ENCODE measurements at places on chromosomes 12 and 14.

DNA sequence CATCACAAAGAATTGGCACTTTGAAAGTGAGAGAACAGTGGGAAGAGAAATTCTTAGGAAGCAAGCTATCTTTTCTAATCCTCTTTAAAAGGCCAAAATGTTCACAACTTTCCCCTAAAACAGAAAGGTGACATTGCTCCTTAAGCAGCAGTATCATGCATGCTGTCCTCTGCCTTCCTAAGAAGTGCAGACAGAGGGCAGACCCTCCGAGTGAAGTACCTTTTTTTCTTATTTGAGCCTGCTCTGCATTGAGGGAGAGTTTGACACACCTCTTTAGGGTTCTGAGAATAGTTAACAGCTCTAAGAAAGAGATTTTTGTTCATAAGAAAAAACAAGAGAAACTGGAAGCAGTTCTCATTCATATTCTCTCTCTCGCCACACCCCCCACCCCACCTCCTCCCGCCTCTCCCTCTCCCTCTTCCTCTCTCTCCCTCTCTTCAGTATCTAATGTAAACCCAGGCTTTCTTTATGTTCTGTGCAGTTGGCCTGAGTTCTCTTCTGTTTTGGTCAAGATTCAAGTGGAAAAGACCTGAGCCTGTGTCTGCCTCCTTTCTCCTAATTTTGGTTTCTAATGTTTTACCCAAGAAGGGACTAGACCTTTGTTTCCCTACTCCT, 709.1 kb downstream of the DIO2 start:
- no peak for DNase-seq

DNA sequence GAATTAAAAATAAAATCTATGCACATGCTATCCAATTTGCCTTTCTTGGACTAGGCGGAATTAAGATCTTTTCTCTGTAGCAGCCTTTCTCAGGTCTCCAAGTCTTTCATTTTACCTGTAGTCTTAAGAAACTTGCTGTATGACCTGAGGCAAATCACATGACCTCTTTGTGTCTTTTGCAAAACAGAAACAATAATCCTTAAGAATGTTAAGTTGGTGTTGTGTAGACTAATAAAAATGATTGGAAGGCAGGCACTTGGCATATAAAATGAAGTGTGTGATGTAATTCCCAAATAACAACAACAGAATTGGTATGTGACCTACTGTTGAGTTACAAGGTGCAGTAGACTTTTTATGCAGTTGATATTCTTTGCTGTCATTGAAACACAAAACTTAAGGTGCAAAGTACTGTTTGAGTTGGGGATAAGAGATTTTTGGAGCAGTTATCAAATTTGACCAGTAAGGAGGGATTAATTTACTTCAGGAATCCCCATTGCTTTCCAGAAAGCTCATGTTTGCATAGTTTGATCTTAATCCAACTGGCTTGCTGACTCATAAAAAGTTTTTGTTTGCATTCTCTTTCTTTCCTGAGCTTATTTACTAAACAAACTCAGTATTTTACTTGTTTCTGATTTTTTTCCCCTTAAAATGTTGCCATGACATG, 51.4 kb downstream of the SUSD6 start:
- no peak for DNase-seq

DNA sequence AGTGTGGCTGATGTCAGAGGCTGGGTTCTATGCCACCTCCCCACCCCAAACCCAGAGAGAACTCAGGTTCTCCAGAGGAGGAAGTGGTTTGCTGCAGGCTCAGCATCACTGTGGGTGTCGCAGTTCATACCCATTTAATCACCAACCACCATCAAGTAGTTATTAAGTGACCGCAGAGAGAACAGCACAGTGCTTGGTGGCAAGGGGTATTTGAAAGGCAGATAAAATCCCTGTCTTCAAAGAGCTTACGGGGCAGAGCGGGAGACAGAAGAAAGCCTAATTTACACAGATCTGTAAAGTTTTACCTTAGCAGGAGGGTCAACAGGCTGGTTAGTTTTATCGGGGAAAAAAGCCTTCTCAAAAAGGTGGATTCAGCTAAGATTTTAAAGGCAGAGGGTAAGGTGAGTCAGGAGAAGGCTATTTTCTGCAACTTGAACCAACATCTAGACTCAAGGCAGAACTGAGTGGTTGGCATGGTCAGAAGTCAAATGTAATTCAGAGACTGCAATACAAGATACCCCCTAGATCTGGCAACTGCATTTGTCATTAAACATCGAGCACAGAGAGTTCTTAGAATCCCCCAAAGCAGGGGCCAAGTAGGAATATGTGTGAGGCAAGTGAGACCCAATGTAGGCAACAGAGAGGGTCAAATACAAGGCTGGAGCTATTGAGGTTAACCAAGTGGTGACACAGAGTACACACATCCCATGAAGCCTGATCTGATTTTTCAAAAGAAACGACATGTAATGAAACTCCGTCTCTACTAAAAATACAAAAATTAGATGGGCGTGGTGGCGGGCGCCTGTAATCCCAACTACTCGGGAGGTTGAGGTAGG, 13.2 kb downstream of the PXN start:
- peak; percentile 89 for DNase-seq

DNA sequence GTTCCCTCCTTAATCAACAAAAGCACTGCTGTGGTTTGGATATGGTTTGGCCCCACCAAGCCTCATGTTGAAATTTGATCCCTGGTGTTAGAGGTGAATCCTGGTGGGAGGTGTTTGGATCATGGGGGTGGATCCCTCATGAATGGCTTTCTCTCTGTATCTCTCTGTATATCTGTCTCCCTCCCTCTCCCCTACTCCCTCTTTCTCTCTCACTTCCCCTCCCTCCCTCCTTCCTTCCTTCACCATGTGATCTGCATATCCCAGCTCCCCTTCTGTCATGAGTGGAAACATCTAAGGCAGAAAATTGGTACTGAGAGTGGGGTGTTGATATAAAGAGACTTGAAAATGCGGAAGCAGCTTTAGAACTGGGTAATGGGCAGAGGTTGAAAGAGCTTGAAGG, 5.2 kb downstream of the GSKIP start:
- DNase-seq, result no peak

DNA sequence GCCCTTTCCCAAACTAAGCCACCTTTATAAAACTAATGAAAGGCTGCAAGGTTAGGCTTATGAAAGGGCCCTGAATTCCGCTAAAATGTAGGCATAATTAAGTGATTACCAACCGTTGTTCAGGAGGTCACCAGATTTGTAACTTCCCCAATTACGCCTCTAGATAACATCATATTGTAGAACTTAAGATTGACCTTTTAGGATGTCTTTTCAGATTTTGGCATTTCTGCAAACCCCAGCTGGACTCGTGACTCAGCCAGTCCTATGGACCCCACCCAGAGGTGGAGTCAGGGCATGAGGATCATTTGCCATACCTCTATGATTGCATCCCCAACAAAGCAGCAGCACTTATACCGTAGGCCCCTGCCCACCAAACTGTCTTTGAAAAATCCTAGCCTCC, 3.7 kb upstream of the LPCAT3 start:
- no peak for DNase-seq

GRCh38 chr14:32343926-32344430, 14.9 kb downstream of the AKAP6 start:
- no peak for DNase-seq

GRCh38 chr14:59036134-59036533, 152.3 kb upstream of the DAAM1 start:
- no peak for DNase-seq

GRCh38 chr12:124185971-124186686, 108.8 kb upstream of the RFLNA start:
- no peak for DNase-seq

DNA sequence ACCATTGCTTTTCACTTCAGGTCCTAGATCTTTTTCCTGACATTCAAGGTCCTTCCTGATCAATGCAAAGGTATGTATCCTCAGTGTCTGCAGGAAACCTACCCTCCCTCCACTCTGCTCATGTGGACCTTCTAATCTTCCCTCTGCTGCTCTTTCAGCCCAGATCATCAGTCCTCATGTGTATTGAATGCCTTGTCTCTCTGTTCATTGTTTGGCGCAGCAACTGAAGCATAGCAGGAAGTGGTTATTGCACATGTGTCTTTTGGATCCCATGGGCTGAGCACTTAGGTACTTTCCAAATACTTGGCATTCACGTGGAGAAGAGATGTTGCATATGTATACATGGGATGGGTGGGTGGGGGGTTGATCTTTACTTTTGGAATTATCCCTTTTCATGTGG, 4.3 kb upstream of the NIN start:
- no peak for DNase-seq

GRCh38 chr14:70188322-70188658, 461 bp downstream of the SLC8A3 start:
- peak; percentile 18 for DNase-seq

GRCh38 chr12:106871477-106871876, 84.2 kb upstream of the TMEM263 start:
- no peak for DNase-seq

GRCh38 chr14:23066855-23067744, 9.8 kb upstream of the CDH24 start:
- no peak for DNase-seq

- no peak for DNase-seq
Observed at GRCh38 chr14:89251061-89251460, 166.0 kb downstream of the FOXN3 start.

DNA sequence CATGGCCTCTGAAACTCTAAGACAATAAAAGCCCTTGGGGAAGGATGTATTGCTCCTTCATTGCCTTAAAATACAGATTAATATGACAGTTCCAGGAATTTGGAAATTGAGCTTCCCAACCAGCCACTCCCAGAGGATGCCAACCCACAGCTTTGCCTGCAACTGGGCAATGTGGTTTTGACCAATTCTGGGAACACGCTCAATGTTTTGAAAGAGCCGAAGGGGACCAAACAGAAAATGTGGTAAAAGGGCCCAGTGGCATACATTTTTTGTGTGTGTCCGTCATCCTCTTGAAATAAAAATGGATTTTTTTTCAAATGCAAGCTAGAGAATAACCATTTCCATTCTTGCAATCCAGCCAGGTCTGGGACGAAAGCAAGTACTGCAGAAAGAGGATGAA, 88.3 kb upstream of the PLEKHG7 start:
- no peak for DNase-seq

DNA sequence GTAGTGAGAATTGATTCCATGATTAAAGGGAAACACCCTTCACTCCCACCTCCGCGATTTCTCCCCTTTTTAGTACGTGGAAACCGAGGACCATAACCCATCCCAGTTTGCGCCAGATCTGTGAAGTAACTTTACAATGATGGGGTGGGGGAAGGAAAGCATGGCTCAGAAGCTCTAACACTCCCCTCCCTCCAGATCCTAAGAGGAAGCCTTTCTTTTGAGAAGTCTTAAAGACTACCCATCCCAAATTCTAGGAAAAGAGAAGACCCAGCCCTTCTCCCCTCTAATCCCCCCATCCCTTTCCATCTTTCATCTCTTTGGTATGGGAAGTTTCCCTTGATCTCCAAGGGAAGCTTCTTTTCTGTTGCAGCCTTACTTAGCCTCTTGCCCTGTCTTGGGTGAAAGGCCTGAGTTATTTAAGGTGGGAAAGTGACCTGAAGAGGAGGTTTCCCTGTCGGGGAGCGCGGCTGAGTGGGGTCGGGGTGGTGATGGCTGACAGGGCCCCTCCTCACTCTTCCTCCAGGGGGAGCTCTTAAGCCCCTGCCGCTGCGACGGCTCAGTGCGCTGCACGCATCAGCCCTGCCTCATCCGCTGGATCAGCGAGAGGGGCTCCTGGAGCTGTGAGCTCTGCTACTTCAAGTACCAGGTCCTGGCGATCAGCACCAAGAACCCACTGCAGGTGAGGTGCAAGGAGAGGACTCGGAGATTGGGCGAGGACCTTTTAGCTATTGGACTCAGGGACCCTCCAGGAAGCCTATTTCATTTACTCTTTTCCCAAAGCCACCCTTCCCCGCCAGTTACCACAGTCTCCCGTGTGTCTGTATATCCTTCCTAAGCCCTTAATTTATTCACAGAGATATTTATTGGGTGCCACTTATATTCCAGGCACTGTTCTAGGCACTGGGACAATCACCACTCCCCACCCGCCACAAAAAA, 1.8 kb downstream of the MARCHF9 start:
- DNase-seq, result peak; percentile 74

- no peak for DNase-seq
Observed at GRCh38 chr12:114257687-114258086, 148.3 kb downstream of the TBX5 start.

- no peak for DNase-seq
Observed at GRCh38 chr12:30874455-30875321, 51.9 kb upstream of the TSPAN11 start.

DNA sequence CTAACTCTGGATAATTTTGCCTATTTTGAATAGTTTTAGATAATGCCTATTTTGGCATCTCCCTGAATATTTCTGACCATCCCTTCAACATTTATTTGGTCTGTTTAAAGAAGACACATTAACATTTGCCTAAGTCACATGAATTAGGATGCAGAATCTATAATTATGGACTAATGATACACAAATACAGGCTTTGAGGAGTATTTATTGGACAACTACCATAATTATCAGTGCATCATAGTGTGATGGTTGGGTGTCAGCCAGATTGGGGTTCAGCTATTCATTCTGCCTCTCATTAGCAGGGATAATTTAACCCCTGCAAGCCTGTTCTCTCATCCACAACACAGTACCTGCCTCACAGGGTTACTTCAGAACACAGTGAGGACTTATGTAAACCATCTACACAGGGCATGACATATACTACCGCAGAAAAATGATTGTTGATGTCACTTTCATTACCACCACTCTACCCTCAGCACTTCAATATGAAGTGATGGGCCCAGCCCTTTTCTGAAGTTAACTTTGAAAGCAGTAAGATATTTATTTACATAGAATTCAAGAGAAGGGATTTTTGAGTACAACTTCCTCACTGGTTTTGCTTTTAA, 14.4 kb downstream of the PRKCH start:
- no peak for DNase-seq

DNA sequence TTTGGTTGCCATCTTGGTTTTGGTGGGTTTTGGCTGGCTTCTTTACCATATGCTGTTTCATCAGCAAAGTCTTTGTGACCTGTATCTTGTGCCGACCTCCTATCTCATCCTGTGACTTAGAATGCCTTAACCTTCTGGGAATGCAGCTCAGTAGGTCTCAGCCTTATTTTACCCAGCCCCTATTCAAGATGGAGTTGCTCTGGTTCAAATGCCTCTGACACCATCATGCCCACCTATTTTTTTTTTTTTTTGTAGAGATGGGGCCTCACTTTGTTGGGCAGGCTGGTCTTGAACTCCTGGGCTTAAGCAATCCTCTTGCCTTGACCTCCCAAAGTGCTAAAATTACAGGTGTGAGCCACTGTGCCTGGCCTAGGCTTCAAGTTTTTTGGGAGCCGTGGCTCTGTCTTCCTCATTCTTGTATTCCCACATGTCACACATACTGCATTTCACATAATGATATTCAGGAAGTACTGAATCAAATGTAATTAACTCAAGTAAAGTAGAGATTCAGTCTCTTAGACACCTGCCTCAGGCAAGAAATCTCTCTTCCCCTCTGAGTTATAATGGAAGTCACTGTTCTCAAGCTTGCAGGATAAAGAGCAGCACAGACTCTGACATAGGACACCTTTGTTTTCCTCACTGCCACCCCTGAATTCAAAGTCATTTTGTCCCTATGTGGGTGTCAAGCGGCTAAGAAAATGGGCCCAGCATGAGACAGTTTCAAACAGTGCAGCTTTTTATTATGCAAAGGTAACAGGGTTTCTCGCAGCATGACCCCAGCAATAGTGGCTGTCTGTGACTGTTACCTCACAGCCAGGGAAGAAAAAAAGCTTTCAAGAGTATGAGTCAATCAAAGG, 159.0 kb downstream of the PTPN11 start:
- no peak for DNase-seq
